ENCODE measurements at places on chromosomes 6 and 20. TPM values are rescaled to one million over a fixed set of nuclear protein-coding genes. Genes with fewer than 3 reads are reported as not detected.
A peak's percentile ranks its signal among the peaks of the same experiment; 100 is the strongest.

DNA sequence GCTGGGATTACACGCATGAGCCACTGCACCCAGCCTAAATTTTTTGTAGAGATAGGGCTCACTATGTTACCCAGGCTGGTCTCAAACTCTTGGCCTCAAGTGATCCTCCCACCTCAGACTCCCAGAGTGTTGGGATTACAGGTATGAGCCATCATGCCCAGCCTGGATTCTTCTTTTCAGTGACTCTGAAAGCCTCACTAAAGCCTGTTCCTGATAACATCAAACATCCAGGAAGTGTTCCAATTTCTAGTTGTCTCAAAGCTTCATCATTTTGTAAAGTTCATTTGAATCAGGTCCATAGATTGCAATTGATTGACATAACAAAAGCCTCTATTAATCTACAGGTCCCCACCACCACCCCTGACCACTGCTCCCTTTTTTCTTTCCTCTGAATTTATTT lies 29.2 kb upstream of the CHMP4B start:
- no peak for DNase-seq

GRCh38 chr20:32124916-32125454 lies 15.5 kb downstream of the TM9SF4 start:
- no peak for DNase-seq

DNA sequence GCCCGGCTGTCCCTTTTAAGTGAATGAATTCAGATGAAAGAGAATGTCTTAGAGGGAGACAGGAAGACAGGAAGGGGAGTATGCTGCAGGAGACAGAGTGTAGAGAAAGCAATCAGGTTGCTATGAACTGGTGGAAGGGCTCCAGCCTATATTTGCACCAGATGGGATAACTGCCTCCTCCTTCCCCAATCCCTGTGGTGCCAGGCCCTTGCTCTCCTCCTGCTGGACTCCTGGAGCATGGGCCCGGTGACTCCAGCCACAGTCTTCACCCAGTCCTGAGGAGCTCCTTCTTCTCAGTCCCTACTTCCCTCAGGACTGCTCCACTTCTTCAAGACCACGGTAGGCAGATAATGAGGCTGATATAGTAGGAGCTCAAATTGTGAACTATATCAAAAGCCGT lies 91.8 kb downstream of the TMEM200A start:
- DNase-seq = no peak

GRCh38 chr20:42978184-42978974 lies 211.3 kb downstream of the PTPRT start:
- DNase-seq = no peak

POM121L2 gene
- total RNA-seq = not detected

SMOC2 gene
- not detected for total RNA-seq

- DNase-seq = no peak
Measured at GRCh38 chr6:4208158-4208557, 72.8 kb upstream of the ECI2 start.

- DNase-seq = no peak
Measured at GRCh38 chr6:74409447-74409846, 713.4 kb downstream of the CD109 start.

DNA sequence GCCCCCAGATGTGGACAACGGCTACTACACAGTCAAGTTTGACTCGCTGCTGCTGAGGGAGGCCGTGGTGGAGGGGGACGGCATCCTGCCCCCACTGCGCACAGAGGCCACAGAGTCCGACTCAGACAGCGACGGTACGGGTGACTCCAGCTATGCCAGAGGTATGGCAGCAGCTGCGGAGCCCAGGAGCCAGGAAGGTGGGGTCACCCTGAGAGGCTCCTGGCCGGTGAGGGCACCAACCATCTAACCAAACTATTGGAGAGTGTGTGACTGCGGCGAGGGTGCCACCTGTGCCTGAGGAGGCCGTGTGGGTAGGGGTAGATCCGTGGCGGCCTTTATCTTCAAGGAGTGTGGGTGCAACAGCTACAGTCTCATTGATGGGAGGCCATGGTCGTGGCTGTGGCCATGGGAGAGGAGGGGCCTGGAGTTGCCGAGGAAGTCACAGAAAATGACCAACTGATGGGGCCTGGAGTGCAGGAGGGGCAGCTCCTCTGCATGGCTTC lies 2.8 kb upstream of the LIME1 start:
- no peak for DNase-seq

DEFB115 gene
- total RNA-seq = not detected

DNA sequence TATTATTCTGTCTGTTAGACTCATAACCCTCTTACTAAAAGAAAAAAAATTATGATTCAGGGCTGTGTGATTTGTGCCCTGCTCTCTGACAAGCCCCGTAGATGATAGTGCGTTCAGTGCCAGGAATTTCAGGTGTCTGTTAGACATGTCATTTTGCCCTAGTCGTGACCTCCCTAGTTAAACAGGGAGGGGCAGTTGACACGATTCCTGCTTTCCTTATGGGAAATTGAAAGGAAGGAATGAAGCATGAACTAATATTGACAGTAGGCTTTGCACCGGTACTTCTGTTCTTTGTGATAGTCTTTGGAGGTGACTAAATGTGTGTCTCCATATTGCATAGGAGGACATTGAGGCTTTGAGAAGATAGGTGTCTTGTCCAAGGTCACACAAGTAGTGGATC lies 26.3 kb downstream of the RPRD1B start:
- no peak for DNase-seq

- no peak for DNase-seq
Measured at GRCh38 chr6:104632588-104632987, 227.1 kb downstream of the HACE1 start.

DNA sequence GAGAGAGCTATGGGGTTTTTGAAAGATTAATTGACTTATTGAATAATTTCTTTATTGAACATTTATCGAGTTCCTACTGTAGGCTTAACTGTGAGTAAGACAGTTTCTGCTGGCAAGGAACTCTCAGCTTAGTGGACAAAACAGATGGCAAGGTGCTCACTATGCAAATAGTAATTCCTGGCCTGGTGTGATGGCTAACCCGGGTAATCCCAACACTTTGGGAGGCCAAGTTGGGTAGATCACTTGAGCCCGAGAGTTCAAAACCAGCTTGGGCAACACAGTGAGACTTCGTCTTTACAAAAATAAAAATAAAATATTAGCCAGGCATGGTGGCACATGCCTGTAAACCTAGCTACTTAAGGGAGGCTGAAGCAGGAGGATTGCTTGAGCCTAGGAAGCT lies 13.5 kb upstream of the TGM2 start:
- peak; percentile 56 for DNase-seq

DNA sequence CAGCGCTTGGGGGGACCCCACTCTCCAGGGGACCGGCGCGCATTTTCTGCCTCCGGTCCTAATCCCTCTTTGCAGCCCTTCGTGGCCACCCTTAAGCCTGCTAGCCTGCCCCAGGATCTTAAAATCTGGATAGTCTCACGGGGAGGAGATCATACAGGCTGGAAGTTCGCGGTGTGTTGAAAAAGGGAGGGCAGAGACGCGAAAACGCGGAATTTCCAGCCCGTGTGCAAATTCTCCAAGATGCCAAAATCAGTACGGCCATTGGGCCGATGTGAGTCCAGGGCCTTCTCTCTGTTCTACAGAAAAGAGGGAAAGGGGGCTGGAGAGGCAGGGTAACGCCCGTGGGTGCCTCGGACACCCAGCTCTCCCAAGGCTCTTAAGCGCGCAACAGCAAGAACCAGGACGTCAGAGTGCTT lies 9.4 kb downstream of the NR2E1 start:
- DNase-seq = no peak

DNA sequence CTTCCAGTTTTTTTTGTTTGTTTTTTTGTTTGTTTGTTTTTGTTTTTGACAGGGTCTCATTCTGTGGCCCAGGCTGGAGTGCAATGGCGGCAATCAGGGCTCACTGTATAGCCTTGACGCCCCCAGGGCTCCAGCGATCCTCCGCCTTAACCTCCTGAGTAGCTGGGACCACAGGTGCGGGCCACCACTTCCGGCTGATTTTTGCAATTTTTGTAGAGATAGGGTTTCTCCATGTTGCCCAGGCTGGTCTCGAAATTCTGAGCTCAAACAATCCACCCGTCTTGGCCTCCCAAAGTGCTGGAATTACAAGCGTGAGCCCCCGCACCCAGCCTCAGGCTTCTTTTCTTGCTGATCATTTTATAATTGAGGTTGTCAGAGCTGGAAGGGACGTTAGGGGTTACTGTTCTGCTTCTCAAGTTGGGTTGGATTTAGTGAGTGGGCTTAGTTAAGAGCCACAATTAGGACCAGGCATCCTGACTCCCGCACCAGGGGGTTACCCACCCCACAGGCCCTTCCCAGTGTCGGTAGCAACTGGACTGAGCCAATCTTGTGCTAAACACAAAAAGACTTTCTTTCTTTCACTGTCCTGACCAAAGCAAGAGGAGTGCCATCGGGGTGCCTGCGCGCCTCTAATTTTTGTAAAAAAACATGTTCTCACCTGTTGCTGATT lies 13.1 kb upstream of the ZSCAN9 start:
- DNase-seq = no peak

DNA sequence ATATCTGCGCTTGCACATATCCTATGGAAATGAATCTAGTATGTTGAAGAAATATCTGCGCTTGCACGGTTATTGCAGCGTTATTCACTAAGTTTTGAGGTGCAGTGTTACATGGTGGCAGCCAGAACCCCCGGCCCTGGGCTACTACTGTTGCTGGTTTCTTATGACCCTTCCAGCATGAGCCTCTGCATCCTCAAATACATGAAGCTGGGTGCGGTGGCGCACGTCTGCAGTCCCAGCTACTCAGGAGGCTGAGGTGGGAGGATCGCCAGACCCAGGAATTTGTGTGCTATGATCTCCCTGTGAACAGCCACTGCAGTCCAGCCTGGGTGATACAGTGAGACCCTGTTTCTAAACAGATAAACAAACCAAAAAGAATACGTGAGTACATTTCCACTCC lies 9.3 kb upstream of the CEBPB start:
- no peak for DNase-seq

- no peak for DNase-seq
Measured at GRCh38 chr20:63544958-63545516, 2.5 kb downstream of the SRMS start.

C20orf144 gene
- 0.81 TPM for total RNA-seq

GRCh38 chr6:170074435-170074834 lies 216.4 kb downstream of the DLL1 start:
- peak; percentile 31 for DNase-seq

GRCh38 chr6:112482373-112482772 lies 135.2 kb downstream of the RFPL4B start:
- no peak for DNase-seq

GRCh38 chr6:110554966-110555460 lies 78.6 kb upstream of the SLC22A16 start:
- no peak for DNase-seq

DNA sequence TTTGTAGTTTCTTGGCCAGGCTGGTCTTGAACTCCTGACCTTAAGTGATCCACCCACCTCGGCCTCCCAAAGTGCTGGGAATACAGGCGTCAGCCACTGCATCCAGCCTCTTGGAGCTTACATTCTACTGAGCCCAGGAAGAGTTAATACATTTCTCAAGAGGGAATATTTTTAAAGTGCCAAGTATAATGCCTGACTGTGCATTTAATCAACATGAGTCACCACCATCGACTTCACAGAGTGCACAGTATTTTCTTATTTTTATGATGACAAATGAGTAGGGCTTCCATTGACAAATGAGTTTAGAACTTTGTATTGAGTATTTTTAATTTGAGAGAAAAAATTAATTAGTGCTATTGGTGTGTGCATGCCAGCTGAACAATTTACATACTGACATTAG lies 72.2 kb downstream of the SASH1 start:
- no peak for DNase-seq

- no peak for DNase-seq
Measured at GRCh38 chr20:17381724-17382123, 149.5 kb downstream of the BFSP1 start.

- DNase-seq = no peak
Measured at GRCh38 chr6:56297022-56297989, 49.9 kb upstream of the COL21A1 start.

- DNase-seq = no peak
Measured at GRCh38 chr6:16386057-16386456, 147.7 kb downstream of the GMPR start.

HSPA12B gene
- total RNA-seq = not detected

PAQR8 gene
- total RNA-seq = 4.1 TPM

- DNase-seq = peak; percentile 63
Measured at GRCh38 chr6:13924146-13924948, 405 bp upstream of the RNF182 start.

DNA sequence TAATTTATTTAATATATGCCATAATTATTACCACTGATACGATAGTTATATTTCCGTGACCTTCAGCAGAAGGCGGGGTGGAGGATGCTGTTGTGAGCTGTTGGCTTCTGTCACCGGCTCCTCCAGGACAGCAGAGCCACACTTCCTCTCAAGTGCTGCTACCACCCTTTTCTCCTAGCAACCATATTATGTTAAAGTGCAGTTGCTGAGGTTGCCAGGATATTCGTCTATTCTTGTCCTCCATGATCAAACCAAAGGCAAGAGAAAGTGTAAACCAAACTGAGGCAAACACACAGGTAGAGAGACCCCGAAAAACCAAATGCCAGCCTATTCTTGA lies 27.8 kb downstream of the RGS17 start:
- DNase-seq = no peak

TMEM30A gene
- 81.4 TPM for total RNA-seq

TCF19 gene
- total RNA-seq = 96.5 TPM

DNA sequence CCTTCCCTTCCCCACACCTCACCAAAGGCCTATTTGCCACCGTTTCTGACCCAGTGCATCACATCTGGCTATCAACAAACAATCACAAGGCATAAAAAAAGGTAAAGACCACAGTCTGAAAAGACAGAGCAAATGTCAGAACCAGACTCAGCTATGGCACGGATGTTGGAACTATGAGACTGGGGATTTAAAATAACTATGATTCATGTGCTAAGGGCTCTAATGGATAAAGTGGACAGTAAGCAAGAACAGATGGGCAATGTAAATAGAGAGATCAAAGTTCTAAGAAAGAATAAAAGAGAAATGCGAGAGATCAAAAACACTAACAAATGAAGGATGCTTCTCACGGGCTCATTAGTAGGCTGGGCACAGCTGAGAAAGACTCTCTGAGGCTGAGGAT lies 99.5 kb downstream of the LAMP5 start:
- no peak for DNase-seq

All from natural killer cell treated with Interleukin-12 subunit alpha and Interleukin-12 subunit beta and Interleukin-15 and Interleukin-18, amount 100 ng/mL, for 72 hours (primary cell).